ENCODE measurements at places on chromosomes 3 and 15. TPM values are rescaled to one million over a fixed set of nuclear protein-coding genes. Genes with fewer than 3 reads are reported as not detected.

DNA sequence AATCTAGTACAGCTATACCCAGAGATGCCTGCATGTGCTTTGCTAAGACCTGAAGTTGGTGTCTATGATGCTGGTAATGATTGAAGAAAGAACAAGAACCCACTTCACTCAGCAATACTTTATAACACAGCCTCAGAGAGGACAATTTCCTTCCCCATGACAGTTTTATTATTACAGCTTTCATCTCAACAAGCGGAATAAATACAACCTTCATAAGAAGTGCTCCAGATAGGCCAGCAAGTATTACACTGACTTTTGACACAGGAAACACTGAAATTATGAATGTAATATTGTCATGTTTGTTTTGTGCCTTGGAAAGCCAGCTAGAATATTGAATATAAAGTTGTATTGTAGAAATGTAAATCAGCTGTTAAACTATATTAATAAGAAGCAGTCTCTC lies 557.4 kb upstream of the ARPP21 start:
- no peaks in the 10 kb centered on the region for H3K4me1 ChIP-seq
- no peak overlapping the region for H3K4me3 ChIP-seq
- no peaks in the 10 kb centered on the region for H3K36me3 ChIP-seq
- H3K27ac ChIP-seq = no peak overlapping the region

- peaks cover 9% of the 10 kb centered on the region for H3K27me3 ChIP-seq
- no peak overlapping the region for H3K4me3 ChIP-seq
- no peaks in the 10 kb centered on the region for H3K36me3 ChIP-seq
These were observed 14.2 kb upstream of the TSEN2 start for GRCh38 chr3:12470111-12470510.

DNA sequence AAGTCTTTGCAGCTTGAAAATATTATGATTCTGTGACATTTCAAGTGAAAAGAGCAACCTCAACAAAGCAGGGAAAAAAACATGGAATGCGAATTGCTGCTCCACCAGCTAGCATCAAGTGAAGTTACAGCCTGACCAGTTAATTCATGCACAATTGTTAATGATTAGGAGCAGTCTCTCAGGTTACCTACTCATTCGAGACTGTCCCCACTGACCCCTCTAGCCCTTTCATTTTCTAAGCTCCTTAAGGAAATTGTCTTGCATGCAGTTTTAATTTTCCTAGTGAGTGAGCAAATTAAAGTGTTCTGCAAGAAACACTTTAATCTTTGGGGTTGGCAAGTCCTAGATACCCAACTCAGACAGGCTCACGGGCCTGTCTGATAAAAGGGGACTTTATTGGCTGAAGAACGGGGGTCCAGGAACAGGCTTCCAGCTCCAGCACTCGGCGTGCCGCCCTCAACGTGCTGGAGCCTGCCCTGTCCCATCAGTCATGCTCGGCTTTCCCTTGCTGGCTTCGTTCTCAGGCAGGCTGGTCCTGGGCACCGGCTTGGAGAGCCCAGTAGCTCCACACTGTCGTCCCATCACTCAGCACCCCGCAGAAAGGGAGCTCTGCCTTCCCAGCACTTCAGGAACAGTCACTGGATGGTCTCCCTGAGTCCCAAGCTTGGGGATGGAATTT lies 18.3 kb downstream of the PODXL2 start:
- DNase-seq = no peak
- peaks cover 3% of the 10 kb centered on the region for H3K36me3 ChIP-seq
- no peak overlapping the region for H3K4me3 ChIP-seq

GRCh38 chr3:174122411-174122810 lies 724.9 kb downstream of the NLGN1 start:
- no peak overlapping the region for H3K4me3 ChIP-seq
- no peaks in the 10 kb centered on the region for H3K27me3 ChIP-seq
- H3K4me1 ChIP-seq = no peaks in the 10 kb centered on the region
- H3K27ac ChIP-seq = no peak overlapping the region
- H3K36me3 ChIP-seq = no peaks in the 10 kb centered on the region

- H3K36me3 ChIP-seq = no peaks in the 10 kb centered on the region
- H3K27me3 ChIP-seq = peaks cover 4% of the 10 kb centered on the region
- no peak overlapping the region for H3K27ac ChIP-seq
- H3K4me3 ChIP-seq = no peak overlapping the region
- no peaks in the 10 kb centered on the region for H3K4me1 ChIP-seq
These were observed 138.9 kb upstream of the FRMD4B start for GRCh38 chr3:69524816-69525215.

GRCh38 chr3:178947738-178948137 lies 123.9 kb downstream of the ZMAT3 start:
- H3K27me3 ChIP-seq = no peaks in the 10 kb centered on the region
- no peak for DNase-seq
- H3K4me1 ChIP-seq = no peaks in the 10 kb centered on the region

- no peaks in the 10 kb centered on the region for H3K36me3 ChIP-seq
- H3K4me3 ChIP-seq = no peak overlapping the region
- peaks cover 6% of the 10 kb centered on the region for H3K4me1 ChIP-seq
- H3K27ac ChIP-seq = no peak overlapping the region
These were observed 81.1 kb downstream of the PDCD6IP start for GRCh38 chr3:33879540-33879939.

DNA sequence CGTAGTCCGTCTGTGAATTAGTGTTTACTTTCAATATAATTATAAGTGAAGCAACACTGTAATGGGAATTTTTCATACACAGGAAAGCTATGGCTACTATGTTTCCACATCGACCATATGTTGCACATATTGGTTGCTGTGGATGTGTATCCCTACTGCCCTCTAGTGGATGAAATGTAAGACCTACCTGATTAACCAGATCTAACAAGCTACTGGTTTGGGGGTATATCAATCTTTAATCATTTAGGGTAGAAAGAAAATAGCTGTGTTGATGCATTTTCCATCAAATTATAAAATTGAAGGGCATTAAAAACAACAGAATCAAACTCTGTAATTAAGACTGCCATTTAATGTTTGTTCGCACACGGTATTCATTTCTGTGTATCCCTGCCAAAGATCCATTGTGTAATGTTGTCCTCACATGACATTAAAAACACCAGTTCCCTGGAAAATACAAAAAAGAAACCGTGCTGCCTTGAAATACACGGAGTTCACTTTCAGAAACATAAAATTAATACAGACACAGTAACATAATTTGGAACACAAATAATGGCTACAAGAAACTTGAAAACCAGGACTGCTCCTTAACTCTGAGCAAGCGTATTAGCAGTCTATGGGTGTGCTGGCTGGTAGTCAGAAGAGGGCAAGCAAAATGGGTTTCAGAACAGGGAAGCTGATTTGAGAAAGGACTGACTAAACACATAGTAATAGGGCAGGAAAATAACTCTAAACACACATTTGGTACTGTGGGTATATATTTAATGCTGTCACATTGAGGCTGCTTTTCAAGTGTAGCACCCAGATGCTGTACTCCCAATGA lies 125.1 kb downstream of the TIGIT start:
- H3K36me3 ChIP-seq = no peaks in the 10 kb centered on the region
- no peak overlapping the region for H3K27ac ChIP-seq
- H3K4me3 ChIP-seq = no peak overlapping the region
- no peaks in the 10 kb centered on the region for H3K27me3 ChIP-seq
- no peak for DNase-seq
- peaks cover 4% of the 10 kb centered on the region for H3K4me1 ChIP-seq

Gene INSYN1
- total RNA-seq = not detected
